ENCODE measurements at places on chromosomes 2 and 18. TPM values are rescaled to one million over a fixed set of nuclear protein-coding genes. Genes with fewer than 3 reads are reported as not detected.
A peak's percentile ranks its signal among the peaks of the same experiment; 100 is the strongest.

GRCh38 chr18:27964811-27965210 is 212.1 kb downstream of the CDH2 start:
- DNase-seq, result no peak

DNA sequence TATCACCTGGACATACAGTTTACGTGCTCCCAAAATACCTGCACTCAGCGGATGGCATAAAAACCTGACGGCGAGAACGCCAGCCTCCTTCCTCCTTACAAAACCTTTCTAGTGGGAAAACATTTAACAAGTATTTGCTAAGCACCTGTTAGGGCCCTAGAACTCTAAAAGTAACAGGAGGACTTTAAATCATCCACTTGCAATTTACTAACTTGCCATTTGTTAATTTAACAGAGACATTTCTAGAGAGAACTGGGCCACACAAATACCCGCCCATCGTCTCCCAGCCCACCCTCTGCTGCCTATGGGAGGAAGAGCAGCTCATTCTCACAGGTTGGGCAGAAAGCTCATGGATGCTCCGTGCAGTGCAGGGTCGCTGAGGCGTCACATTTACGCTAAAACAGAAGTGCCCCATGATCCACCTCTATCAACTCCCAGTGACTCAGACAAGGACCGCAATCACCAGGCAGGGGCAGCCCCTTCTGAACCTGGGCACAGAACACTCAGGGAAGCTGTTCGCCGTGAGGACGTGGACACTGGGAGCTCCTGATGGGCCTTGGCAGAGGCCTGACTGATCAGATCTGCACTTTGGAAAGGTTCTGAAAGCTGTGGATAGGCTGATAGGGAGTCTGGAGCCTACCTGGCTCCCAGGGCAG is 106.9 kb downstream of the HDAC4 start:
- no peak for DNase-seq

DNA sequence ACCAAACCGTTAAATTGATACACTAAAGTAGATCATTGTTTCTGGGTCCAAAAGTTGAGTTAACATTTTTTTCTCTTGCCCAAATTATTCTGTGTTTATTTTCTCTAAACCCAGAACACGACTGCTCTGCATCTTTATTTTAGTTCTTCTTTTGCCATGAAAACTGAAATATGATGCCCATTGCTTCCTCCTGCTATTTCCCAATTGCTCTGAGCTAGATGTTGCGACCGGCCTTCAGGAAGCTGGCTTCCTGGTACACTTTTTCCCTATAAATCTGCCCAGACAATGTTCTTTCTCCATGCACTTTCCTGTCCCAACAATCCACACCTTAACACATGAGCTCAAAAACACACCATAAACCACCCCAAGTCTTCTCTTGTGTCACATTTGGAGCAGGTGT is 501.4 kb downstream of the FBXO15 start:
- no peak for DNase-seq

- peak; percentile 50 for DNase-seq
Observed at GRCh38 chr2:118223992-118224894, 136.0 kb downstream of the INSIG2 start.

GRCh38 chr2:177970670-177971454 is 101.7 kb downstream of the PDE11A start:
- no peak for DNase-seq

DNA sequence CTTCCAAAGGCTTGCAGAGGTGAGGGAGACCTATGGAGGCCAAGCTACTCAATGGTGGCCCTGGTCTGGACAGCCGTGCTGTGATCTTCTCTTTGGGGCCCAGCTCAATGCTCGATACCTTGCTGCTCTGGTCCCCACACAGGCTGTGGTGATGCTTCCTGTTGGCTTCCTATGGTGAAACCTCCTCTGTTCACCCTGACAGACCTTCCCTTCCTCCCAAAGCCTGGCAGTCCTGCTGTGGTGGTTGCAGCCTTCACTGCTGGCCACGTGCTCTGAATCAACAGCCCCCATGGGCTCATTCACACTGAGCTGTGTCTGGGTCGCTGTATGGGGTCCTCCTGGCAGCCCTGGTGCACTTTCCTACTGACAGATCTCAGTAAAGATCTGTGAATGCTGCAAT is 31.0 kb upstream of the GALR1 start:
- no peak for DNase-seq

- DNase-seq, result no peak
Observed at GRCh38 chr2:151762694-151763093, 28.4 kb upstream of the NEB start.

Gene AGAP1
- 5.8 TPM for total RNA-seq

Gene ACMSD
- not detected for total RNA-seq
